ENCODE measurements at places on chromosomes 3 and 15.

DNA sequence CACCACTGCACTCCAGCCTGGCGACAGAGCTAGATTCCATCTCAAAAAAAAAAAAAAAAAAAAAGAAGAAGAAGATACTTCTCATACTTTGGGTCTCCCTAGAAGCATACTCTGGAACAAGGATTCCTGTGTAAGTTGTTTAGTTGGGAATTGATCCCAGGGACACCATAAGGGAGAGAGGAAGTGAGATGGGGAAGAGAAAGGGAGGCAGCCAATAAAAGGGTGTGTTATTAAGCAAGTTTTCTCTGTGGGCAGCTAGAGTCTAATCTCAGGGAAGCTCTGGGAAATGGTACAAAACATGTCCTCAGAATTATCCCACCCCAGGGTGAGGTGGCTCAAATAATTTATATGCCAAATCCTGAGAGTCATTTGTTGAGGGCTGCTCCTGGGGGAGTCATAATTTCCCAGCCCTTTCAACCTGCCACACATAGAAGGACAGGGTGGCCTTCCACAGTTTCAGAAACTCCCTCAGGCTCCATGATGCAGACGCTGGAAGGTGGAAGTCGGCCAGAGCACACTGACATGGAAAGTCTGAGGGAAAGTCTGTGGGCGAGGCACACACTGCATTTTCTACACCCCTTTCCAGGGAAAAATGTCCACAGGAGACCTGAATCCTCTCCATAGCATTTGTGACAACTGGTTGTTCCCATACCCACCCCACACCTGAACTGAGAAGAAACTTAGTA lies 86.4 kb upstream of the SLC4A7 start:
- no peak for DNase-seq

DNA sequence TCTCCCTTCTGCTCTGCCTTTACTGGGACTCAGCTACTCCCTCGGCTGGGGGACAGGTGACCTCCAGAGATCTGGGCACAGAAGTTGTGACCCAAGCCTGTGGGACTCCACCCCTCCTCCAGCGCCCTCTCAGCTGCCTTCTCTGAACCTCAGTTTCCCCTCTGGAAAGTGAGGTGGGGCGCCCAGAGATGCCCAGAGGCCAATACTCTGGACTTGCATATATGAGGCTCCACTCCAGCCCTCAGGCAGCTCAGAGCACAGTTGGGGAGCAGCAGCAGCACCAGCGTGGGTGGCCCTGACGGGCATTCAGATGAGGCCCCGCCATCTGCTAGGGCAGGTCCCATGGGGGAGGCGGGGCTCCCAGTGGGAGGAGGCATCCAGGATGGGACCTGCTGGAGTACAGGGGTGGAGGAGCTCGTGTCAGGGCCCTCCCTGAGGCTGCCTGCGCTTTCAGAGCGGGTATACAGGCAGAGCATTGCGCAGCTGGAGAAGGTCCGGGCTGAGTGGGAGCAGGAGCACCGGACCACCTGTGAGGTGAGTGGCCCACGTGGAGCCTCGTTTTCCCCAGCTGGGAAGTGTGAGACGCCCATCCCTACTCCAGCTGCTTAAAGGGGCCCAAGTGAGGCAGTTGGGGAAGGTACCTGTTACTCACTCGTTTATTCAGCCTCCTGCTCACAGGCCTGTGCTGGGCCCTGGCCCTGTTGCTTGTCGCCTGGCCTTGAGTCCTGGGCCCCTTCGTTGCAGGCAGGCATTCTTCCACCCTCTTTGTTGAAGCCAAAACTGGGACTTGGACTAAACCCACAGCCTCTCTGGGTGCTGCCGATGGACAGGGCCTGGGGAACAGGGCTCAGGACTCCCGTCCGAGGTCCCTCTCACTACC lies 35.4 kb downstream of the PSTPIP1 start:
- DNase-seq, result no peak

- peak; percentile 59 for DNase-seq
Observed at GRCh38 chr3:58206406-58207011, 4.3 kb downstream of the DNASE1L3 start.

DNA sequence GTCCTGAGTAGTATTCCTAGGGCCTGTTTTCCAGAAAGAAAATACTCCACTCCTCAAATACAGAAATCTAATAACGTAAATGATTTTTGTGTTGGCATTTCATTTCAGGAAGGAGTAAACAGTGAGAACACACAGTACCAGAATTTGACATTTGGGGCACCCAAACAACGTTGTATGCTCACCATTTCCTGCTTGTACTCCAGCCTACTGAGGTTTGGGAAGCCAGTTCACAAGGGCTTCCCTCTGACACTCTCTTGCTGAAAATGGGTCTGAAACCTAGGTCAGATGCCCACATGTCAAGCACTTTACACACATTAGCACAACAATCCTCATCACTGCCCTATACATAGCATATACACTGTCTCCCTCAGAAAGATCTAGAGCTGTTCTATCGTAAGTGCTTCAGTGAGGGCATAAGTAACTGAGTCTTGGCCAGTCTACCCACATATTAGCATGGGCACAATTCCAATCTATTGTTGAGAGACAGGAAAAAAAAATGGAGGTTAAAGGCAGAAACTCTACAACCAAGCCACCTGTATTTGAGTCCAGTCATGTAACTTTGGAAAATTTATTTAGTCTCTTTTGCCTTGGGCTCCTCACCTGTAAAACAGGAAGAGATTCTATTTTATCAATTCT lies 43.5 kb upstream of the RSL24D1 start:
- no peak for DNase-seq

- DNase-seq, result no peak
Observed at GRCh38 chr15:70815604-70816003, 38.4 kb downstream of the LARP6 start.

DNA sequence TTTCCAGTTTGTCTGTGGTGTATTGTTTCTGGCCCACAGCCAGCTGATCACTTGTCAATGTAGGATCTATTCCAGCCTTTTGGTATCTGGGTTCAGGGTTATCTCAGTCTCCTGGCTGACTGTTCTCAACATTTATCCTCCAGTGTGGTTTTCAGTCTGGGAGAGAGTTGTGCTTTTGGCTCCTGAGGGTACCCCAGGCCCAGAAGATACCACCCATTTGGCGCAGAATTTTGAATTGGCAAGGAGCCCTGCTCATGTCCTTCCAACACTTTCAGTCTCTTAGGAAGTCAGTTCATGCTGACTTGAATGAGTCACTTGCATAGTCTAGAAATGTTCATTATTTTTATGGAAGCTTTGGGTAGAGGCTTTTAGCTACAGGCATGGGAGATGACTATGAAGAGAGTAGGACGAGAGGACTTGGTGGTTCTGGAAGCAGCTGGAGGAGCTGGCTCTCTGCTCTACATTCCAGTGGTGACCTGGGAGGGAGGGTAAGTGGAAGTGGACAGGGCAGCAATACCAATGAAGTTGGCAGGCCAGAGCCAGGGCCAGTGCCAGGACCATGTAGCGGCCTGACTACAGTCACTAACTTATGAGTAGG lies 7.2 kb downstream of the POLR2H start:
- peak; percentile 58 for DNase-seq

GRCh38 chr15:99554880-99555488 lies 10.8 kb upstream of the MEF2A start:
- DNase-seq, result no peak

DNA sequence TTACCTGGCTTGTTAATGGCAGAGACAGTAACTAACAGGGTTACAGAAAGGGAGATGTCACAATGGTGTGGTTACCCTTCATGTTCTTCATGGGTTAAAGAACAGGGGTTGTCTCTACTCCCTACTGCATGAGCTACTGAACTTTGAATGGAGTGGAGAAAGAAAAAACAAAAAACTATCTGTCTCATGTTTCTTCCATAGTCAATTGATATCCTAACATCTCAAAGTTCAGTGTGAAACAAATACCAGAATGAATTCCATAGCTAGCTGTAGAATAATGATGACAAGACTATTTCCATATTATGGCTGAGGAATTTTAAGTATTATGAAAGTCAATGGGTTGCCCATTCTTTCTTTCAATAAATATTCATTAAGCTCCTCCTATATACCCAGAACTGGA lies 161.3 kb upstream of the LPP start:
- peak; percentile 28 for DNase-seq

- no peak for DNase-seq
Observed at GRCh38 chr3:157958457-157958856, 147.8 kb downstream of the SHOX2 start.

GRCh38 chr3:46460051-46460450 lies 4.7 kb downstream of the LTF start:
- no peak for DNase-seq

GRCh38 chr15:36778531-36778930 lies 199.1 kb downstream of the CDIN1 start:
- peak; percentile 98 for DNase-seq

DNA sequence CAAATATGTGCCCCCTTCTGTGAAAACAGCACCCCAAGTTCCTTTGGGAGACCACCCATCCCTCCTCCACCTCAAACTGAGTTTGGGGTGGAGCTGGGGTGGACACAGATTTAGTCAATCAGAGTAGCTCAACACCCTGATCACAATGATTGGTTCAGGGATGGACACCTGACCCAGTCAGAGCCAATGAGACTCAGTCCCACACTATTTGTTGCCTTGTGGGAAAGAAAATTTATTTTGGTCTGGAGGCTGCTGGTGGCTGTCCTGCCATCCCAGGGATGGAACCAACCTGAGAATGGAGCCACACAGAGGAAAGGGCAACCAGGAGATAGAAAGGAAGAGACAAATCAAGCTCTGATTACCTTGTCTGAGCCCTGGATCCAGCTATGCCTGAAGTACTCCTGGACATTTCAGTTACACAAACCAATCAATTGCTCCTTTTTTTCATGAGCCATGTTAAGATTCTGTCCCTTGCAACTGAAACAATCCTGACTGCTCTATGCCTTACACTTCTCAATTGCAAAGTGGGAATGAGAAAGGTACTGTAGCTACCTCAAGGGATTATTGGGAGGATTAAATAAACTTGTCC lies 10.6 kb downstream of the DNASE1L3 start:
- no peak for DNase-seq

DNA sequence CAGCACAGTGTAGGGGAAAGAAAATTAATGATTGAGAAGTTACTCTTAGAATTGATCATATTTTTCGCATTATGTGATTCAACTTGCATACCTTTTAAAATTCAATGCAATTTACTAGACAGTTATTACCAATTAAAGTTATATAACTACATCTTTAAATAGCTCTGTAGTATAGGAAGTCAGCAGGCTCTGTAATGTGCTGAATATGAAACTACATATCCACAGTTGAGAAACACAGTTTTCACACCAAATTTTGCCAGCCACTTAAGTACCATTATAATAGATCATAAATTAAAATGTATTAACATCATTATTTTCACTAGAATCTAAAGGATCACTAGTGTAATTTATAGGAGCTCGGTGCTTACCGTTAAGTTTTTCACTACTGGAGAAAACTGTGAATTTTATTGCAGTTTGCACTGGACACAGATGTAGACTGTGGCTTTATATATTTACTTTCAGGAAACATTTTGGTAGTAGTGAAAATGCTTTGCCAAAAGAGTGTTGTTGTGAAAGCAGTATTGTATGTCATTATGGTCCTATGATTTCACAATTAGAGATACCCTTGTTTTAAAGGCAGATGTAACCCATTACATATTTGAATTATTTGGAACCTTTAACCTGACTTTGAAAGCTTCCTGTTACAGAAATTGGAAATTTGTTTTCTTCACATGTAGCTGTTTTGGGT lies 113.6 kb downstream of the PLCL2 start:
- no peak for DNase-seq

DNA sequence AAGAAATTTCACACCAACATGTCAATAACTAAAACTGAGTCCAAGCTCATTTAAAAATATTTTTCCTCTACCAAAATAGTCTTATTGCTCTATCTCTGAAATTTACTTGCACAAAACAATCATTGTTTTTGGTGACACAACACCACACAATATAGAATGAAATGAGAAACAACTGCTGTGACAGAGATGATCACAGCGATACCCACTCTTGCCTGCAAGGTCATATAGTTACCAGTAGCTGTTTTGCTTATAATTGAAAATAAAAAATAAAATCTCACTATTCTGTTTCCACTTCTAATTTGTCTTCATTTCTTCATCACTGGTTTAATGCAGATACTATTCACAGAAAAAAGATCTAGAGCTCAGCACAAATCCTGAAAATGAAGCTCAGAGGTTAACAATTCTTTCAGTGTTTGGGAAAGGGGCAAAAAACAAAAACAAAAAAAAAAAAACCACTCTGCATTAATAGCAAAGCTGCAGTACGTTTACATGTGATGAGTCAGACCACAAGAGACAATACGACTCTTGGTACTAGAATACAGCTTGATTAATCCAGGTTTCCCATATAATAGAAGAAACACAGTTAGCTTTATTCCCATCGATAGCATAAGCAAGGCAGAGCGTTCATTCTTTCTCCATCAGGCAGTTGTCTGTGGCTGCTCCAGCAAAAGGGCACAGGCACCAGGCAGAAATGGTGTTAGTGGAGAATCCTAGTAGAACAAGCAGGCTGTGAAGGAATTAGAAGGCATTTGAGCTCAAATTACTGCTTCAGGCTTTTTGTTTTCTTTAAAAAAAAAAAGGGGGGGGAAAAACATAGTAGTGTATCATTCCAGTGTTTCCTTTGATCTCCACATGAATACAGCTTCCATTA lies 773 bp downstream of the ANKRD28 start:
- DNase-seq, result peak; percentile 79

DNA sequence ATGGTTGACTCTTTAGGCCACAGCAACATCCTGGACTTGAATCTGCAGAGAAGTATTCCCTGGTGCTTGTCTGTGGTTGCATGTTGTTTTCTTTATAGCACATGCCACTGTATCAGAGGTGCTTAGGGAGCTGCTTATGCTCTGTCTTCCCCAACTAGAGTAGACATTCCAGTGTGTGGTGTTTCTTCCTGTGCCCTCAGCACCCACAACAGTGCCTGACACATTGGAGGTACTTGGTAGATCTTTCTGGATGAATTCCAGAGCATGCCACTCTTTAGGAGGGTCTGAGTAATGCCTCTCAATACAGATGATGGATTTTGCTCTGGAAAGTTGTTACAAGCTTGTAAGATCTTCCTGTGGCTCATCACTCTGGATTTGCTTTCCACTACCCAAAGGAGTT lies 117.6 kb downstream of the CHDH start:
- DNase-seq, result peak; percentile 20

DNA sequence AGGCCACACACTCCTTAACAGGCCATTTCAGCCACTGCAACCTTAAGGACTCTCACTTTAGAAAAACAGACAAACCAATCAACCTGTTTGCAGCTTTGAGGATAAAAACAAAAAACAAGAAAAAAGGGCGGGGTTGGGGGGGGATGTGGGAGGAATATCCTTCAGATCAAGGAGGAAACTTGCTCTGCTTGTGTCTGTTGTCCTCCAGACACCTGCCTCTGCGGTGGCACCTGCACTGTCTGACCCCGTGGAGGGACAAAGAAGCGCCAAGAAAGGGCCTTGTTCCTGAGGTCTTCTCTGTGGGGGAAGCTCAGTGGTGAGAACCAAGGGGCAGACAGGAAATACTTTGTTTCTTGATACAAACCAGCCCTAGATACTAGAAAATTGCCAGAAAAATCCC lies 70.5 kb downstream of the POLR2M start:
- no peak for DNase-seq

GRCh38 chr3:72448858-72449257 lies 399.4 kb downstream of the SHQ1 start:
- peak; percentile 21 for DNase-seq

- peak; percentile 45 for DNase-seq
Observed at GRCh38 chr3:52532517-52532837, 1.2 kb downstream of the NT5DC2 start.
